ENCODE measurements at places on chromosomes 5 and 9. TPM values are rescaled to one million over a fixed set of nuclear protein-coding genes. Genes with fewer than 3 reads are reported as not detected.

GCNT1 gene
- 3.8 TPM for polyA plus RNA-seq

TMEM215 gene
- polyA plus RNA-seq = not detected

PELO gene
- 26.0 TPM for polyA plus RNA-seq

FAXDC2 gene
- 53.8 TPM for polyA plus RNA-seq

- DNase-seq = no peak
These were observed 93.2 kb downstream of the ZNF618 start for GRCh38 chr9:113969343-113969742.

DNA sequence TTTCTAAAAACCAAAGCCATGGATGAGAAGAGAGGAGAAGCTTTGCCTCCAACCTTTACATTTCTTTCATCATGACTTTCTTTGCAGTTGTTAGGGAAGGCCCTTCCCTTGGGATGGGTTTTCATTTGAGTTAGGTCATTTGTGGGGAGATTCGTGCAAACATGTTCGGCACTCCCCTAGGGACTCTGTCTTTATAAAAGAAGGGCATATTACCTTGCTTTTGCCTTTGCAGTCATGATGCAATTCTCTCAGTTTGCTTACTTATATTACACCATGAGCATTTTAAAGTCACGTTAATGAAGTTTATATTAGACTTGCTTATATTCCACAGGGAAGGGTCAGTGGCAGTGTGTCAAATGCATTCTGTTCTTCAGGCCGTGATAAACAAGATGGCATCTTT is 289.3 kb upstream of the WWC1 start:
- no peak for DNase-seq

- no peak for DNase-seq
These were observed 18.3 kb upstream of the ECPAS start for GRCh38 chr9:111502506-111502905.

- DNase-seq = no peak
These were observed at the start of gene MSMP for GRCh38 chr9:35754264-35754663. TSS of gene MSMP (minus strand) at chr9:35754276. CDS start at chr9:35754129, 147 bp downstream.

DNA sequence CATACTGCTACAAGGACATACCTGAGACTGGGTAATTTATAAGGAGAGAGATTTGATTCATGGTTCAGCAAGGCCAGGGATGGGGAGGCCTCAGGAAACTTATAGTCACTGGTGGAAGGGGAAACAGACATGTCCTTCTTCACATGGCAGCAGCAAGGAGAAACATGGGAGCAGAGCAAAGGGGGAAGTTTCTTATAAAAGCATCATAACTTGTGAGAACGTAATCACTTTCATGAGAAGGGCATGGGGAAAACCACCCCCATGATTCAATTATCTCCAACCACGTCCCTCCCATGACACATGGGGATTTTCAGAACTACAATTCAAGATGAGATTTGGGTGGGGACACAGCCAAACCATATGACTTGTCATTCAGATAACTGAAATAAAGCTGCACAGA is 100.9 kb downstream of the ST8SIA4 start:
- no peak for DNase-seq

- DNase-seq = no peak
These were observed 98.5 kb downstream of the ARSB start for GRCh38 chr5:78886341-78887230.

- no peak for DNase-seq
These were observed 184.8 kb downstream of the KIAA0825 start for GRCh38 chr5:94433397-94434163.

GRCh38 chr5:95770830-95771708 is 39.9 kb downstream of the RHOBTB3 start:
- no peak for DNase-seq

- DNase-seq = peak; percentile 74
These were observed at the start of gene ABL1 for GRCh38 chr9:130834371-130835336. TSS of gene ABL1 (plus strand) at chr9:130835254. CDS start at chr9:130835447, 193 bp downstream.

DNA sequence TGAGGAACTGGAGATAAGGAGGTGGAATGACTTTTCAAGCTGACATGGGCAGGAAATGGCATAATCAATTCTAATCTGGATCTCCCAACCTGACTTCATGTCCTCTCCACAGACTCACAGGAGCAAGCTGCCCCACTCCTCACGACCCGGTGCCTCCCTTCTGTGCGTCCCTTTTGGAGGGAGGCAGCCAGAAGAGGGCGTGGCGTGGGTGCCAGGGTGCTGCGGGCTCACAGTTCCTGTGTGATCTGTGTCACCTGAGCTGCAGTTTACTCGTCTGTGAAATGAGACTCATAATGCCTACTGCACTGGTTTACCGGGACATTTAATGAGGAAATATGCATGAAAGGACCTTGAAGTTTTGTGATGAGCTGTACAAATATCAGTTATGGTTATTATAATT is 207.4 kb downstream of the DAB2IP start:
- no peak for DNase-seq

DNA sequence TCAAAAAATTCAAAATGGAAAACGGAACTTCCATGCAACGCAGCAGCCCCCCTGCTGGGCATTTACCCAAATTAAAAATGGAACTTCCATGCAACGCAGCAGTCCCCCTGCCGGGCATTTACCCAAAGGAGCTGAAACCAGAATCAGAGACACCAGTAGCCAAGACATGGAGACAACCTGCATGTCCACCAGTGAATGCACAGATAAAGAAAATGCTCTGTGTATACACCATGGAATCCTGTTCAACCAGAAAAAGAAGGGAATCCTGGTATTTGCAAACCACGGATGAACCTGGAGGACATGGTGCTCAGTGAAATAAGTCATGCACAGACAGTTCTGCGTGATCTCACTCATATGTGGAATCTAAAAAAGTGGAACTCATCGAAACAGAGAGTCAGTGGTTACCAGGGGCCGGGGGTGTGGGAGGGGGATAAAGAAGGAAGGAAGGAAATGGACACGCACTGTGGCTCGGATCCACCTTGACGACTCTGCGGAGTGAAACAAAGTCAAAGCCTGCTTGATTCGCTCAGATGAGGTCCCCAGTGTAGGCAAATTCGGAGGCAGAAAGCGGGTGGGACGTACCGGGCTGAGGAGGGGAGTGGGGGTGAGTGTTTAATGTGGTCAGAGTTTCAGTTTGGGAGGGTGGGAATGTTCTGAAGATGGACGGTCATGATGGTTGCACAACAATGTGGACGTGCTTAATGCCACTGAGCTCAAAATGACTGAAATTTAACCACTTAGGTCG is 40.2 kb upstream of the EXOC3 start:
- DNase-seq = no peak

All from right lung (tissue), 10 donors.